Type B pancreatic cell (in vitro differentiated cells): ENCODE measurements at places on chromosomes 4 and X. TPM values are rescaled to one million over a fixed set of nuclear protein-coding genes. Genes with fewer than 3 reads are reported as not detected.
A peak's percentile ranks its signal among the peaks of the same experiment; 100 is the strongest.

- H3K4me1 ChIP-seq: no peaks in the 10 kb centered on the region
- no peak overlapping the region for H3K4me3 ChIP-seq
- no peaks in the 10 kb centered on the region for H3K27me3 ChIP-seq
- H3K27ac ChIP-seq: no peak overlapping the region
Observed at GRCh38 chr4:70530997-70531396, 12.6 kb downstream of the AMTN start.

Gene OCIAD2
- 41.5 and 66.3 TPM in 2 replicates for total RNA-seq

DNA sequence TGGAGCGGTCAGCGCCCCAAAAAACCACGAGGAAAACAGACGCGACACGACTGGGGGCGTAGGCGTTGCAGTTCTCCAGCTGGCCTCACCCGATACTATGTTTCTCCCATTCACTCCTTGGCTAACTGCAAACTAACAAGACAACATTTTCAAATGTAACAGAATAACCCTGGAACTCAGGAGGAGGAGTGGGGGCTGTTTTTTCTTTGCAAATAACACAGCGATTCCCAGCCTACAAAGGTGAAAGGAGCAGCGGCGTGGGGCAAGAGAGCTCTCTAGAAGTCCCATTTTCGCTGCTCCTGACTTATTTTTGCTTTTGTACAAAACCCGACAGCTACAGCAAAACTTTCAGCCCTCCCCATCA lies 1.6 kb downstream of the SOX3 start:
- H3K4me1 ChIP-seq: peaks cover 26% of the 10 kb centered on the region
- peak overlapping the region; percentile 81 for H3K4me3 ChIP-seq
- no peak for DNase-seq
- H3K27me3 ChIP-seq: peaks cover 92% of the 10 kb centered on the region
- H3K27ac ChIP-seq: peak overlapping the region; percentile 58

Gene AREG
- total RNA-seq: 17.1 and 58.0 TPM in 2 replicates

Gene APLN
- 1.0 and 1.2 TPM in 2 replicates for total RNA-seq

DNA sequence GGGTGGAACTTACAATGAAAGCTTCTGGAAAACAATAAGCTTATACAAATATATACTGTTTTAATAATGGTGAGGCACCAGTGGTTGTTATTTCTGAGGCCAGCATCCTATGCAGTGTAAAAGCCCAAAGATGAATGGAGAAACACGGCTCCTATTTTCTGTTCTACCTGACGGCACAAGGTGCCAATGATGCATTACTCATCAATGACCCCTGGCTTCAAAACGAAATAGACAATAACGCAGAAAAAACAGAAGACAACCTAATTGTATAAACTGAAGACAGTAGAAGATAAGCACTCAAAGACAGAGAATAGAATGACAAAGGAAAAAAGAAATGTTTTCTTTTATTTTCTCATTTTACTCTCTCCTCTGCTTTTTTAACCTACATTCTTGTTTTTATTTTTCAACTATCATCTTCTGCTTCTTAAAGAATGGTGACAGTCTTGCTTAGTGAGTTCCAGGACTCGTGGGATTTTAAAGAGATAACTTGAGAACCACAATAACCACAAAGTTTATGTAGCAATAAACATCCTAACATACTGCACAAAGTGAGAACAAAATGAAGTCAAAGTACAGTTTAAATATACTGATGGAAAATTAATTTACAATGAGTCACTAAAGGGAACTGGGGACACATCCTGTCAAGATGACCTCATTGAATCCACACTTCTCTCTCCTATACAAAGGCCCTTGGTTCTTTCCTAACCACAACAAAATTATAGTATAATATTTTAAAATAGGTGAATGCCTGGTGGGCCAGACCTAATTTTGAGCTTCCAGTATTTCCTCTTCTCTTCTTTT lies 169.8 kb downstream of the BTC start:
- H3K36me3 ChIP-seq: no peaks in the 10 kb centered on the region
- H3K27me3 ChIP-seq: peaks cover 4% of the 10 kb centered on the region
- no peak overlapping the region for H3K4me3 ChIP-seq
- DNase-seq: no peak
- peak overlapping the region; percentile 47 for H3K27ac ChIP-seq

Gene TENM3
- 49.3 and 73.5 TPM in 2 replicates for total RNA-seq

DNA sequence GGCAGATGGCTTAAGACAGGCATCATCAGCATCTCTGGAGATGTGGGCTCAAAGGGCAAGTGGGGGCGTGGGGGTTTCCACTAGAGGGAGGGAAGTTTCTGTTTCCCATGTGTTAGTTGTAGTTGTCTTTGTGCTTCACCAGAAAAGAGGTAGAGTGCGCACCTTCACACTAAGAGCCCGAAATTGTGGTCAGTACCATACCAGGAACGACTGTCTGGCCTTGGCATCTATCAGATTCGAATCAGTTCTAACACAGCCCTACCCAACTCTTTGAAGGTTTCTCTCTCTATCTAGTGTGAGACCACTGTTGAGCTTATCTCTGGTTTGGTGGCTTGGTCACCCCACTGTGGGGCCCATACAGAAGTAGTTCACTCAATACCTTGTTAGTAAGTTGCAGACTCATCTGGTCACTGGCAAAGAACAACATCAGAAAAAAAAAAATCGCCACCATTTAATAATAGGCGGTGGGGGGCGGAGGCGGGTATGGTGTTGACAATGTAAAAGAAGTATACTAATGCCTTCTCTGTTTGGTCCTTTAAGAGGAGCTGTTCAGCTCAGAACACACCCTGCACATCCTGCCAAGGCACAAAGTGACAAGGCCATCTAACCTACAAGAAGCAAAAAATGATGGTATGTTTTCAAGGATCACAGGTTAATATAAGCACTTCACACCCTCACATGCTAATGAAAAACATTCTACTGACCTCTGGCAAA lies 71.1 kb downstream of the NYX start:
- no peak overlapping the region for H3K4me3 ChIP-seq
- H3K27me3 ChIP-seq: no peaks in the 10 kb centered on the region
- H3K36me3 ChIP-seq: no peaks in the 10 kb centered on the region
- no peak for DNase-seq

Gene PLK4
- total RNA-seq: 14.1 and 28.3 TPM in 2 replicates

Gene ZNF732
- 1.7 and 2.7 TPM in 2 replicates for total RNA-seq

Gene IL1RAPL1
- 0.48 and 2.6 TPM in 2 replicates for total RNA-seq
